WTC11 (cell line): ENCODE measurements at places on chromosomes 16 and 17.
A peak's percentile ranks its signal among the peaks of the same experiment; 100 is the strongest.

DNA sequence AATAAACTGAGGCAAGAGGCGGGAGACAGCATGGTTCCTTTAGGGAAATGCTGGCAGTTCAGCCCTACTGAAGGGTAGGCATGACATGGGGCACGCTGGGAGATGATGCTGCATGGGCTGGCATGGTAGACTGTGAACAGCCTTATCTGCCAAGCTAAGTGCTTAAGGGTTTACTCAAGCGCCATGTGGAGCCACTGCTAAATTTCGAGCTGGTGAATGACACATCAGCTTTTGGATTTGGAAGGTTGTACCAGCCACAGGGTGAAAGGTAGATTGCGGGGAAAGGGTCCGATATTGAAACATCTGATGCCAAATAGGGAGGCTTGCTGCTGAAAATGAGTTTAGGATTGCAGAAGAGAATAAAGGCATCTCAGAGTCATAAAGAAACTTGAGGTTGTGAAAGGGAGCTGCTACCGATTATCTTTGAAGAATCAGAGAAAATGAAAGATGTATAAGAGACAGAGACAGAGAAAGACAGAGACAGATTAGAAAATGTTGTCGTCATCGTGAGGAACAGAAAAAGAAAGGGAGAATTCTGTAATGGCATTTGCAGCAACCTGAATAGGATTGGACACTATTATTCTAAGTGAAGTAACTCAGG lies 16.3 kb downstream of the PIK3R5 start:
- peaks cover 1% of the 10 kb centered on the region for H3K4me1 ChIP-seq
- H3K27me3 ChIP-seq, result peaks cover 4% of the 10 kb centered on the region; the same call in 1 of the 2 replicates
- no peak for DNase-seq
- peaks cover 4% of the 10 kb centered on the region; the same call in 1 of the 2 replicates for H3K36me3 ChIP-seq
- no peak overlapping the region for H3K27ac ChIP-seq

DNA sequence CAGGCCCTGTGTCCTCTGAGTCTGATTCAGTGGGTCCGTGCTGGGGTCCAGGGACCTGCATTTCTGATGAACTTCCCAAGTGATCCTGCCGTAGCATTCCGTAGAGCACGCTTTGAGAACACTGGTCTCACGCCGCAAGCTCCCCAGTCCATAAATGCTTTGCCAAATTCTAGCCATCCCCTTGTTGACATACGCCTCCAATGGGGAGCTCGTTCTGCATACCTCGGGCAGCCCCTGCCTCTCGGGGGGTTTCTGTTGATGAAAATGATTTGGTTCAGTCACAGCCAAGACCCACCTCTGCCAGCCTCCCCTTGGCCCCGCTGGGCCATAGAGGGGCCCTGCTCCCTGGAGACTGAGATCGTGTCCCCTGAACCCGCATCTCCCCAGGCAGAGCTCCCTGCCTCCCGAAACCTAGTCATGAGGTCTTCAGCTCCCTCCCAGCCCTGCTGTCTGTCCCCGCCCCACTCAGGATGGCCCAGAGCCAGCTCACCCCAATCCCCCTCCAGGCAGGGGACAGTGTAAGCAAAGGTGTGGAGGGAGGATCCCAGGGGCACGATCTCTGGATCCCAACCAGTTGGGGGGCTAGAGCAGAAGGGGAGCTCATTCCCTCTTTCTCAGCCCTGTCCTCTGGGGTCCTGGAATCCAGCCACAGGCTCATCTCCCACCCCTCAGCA lies 16.2 kb upstream of the SPNS2 start:
- H3K27me3 ChIP-seq, result no peaks in the 10 kb centered on the region

GRCh38 chr17:1690544-1691221 lies 6.0 kb upstream of the PRPF8 start:
- H3K4me1 ChIP-seq, result no peaks in the 10 kb centered on the region
- peaks cover 6% of the 10 kb centered on the region for H3K27me3 ChIP-seq
- DNase-seq, result no peak

GRCh38 chr17:38890410-38890746 lies 20.5 kb downstream of the LASP1 start:
- no peaks in the 10 kb centered on the region for H3K27me3 ChIP-seq
- H3K36me3 ChIP-seq, result peaks cover 10% of the 10 kb centered on the region; the same call in 1 of the 2 replicates
- H3K4me1 ChIP-seq, result peaks cover 35% of the 10 kb centered on the region
- H3K4me3 ChIP-seq, result no peak overlapping the region
- DNase-seq, result no peak

DNA sequence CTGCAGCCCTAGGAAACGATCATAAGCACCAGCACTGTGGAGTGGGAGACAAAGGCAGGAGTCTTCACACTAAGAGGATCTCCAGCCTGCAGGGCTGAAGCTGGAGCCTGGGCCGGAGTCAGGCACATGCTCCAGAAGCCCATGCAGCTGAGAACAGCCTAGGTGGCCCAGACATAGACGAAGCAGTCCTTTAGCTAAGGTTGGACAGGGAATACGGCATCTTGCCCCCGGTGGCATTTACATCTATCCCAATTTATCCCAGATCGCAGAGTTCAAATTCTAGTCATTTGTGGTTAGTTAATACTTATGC lies 13.9 kb downstream of the TSPOAP1 start:
- peaks cover 5% of the 10 kb centered on the region for H3K4me1 ChIP-seq
- H3K27ac ChIP-seq, result no peak overlapping the region
- H3K27me3 ChIP-seq, result peaks cover 2% of the 10 kb centered on the region; the same call in 1 of the 2 replicates
- no peaks in the 10 kb centered on the region for H3K36me3 ChIP-seq
- H3K4me3 ChIP-seq, result no peak overlapping the region

DNA sequence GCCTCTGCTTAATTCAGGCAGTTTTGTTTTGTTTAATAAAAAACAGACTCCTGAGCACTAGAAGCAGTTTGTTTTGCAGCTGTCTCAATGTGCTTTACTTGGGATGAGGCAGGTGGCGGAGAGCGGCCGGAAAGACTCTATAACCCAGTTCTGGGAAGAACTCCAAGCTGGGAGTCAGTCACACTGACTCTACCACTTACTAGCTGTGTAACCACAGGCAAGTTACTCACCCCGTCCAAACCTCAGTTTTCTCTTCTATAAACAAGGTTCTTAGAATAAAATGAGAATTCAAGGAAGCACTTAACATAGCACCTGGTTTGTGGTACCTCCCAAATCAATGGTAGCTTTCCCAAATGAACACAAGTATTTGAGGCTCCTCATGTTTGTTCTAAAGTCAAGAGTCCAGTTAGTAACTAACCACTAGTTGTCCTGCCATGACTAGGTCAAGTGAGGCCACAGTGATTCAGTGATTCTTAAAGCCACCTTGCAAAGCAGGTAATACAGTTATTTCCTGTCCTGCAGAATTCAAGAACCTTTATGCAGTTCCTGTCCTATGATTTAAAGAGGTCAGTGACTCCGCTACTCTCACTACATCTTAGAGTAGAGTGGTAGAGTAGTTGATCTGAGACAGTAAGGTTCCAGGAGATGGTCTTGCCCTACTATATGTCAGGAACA lies 2.7 kb downstream of the TXNDC17 start:
- DNase-seq, result no peak
- peaks cover 48% of the 10 kb centered on the region for H3K36me3 ChIP-seq
- H3K27ac ChIP-seq, result no peak overlapping the region

DNA sequence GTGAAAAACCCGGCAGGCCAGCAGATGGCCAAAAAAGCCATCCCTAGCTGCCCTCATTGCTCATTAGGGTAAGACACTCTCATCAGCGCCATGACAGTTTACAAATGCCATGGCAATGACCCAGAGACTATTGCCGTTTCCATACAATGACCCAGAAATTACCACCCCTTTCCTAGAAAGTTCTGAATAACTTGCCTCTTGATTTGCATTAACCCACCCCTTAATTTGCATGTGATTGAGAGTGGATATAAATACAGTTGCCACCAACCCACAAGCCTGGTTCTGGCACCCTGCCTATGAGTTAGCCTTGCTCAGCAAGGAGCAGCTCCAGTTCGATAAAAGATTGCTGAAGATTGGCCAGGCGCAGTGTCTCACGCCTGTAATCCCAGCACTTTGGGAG lies 16.1 kb upstream of the C16orf54 start:
- no peak overlapping the region for H3K4me3 ChIP-seq
- H3K27ac ChIP-seq, result no peak overlapping the region
- DNase-seq, result no peak
- peaks cover 3% of the 10 kb centered on the region; the same call in 1 of the 2 replicates for H3K27me3 ChIP-seq

- H3K27me3 ChIP-seq, result no peaks in the 10 kb centered on the region; the same call in 1 of the 2 replicates
- no peak for DNase-seq
- no peaks in the 10 kb centered on the region for H3K36me3 ChIP-seq
- no peak overlapping the region for H3K27ac ChIP-seq
- no peak overlapping the region for H3K4me3 ChIP-seq
These were observed 50.8 kb upstream of the MYH10 start for GRCh38 chr17:8681170-8681949.

DNA sequence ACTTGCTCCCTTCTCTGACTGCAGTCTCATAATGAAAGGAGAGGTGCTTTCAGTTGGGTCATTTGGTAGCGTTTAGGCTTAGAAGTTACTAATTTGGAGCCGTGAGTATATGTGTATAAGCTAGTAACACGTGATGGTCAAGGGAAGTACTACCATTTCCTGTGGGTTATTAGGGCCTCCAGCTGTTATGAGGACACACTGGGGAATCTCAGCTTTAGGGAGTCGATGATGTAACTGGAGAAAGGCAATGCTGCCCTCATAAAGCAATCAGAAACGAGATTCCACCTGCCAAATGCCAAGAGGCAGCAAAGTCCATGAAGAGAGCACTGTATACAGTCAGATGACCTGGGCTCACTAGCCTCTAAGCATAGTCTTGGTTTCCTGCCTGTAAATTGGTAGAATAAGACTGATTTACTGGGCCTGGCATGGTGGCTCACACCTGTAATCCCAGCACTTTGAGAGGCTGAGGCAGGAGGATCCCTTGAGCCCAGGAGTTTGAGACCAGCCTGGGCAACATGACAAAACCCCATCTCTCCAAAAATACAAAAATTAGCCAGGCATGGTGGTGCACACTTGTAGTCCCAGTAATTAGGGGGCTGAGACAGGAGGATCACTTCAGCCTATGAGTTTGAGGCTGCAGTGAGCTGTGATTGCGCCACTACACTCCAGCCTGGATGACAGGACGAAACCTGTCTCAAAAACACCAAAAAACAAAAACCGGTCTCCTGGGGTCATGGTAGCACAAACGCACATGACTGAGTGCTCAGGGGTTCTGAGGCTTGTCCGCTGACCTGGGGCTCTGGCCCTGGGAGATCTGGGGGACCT lies 53.0 kb downstream of the SF3B3 start:
- peaks cover 28% of the 10 kb centered on the region for H3K36me3 ChIP-seq
- DNase-seq, result no peak
- peak overlapping the region; percentile 78 for H3K27ac ChIP-seq
- no peaks in the 10 kb centered on the region for H3K27me3 ChIP-seq
- H3K4me3 ChIP-seq, result no peak overlapping the region
- H3K4me1 ChIP-seq, result peaks cover 14% of the 10 kb centered on the region

DNA sequence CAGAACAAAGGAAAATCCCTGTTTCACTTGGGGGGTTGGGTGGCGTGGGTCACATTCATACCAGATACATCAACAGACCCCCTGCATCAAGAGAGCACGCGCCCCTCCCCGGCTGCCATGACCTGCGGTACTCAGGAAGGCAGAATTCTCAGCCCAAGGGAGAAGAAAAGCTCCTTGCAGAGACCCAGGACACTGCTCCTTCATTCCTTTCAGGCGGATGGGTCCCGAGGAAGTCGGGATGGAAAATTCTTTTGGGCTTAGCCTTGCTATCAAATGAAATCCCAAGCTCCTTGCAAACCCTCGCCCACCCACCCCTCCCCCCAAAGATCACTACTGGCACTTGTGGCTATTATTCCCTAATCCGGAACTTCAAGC lies 40.6 kb downstream of the HIC1 start:
- H3K27me3 ChIP-seq, result no peaks in the 10 kb centered on the region
- no peak overlapping the region for H3K4me3 ChIP-seq
- peaks cover 25% of the 10 kb centered on the region for H3K4me1 ChIP-seq
- H3K36me3 ChIP-seq, result no peaks in the 10 kb centered on the region
- DNase-seq, result no peak

GRCh38 chr16:57984443-57985203 lies 13.7 kb upstream of the CNGB1 start:
- peaks cover 9% of the 10 kb centered on the region for H3K4me1 ChIP-seq
- peaks cover 48% of the 10 kb centered on the region for H3K27me3 ChIP-seq
- H3K36me3 ChIP-seq, result no peaks in the 10 kb centered on the region
- peak overlapping the region; percentile 86 for H3K4me3 ChIP-seq

- DNase-seq, result no peak
- no peak overlapping the region for H3K27ac ChIP-seq
- H3K4me1 ChIP-seq, result peaks cover 22% of the 10 kb centered on the region
- no peaks in the 10 kb centered on the region for H3K27me3 ChIP-seq
These were observed 30.9 kb upstream of the DYNLRB2 start for GRCh38 chr16:80509872-80510271.

GRCh38 chr16:59864981-59865666 lies 1131.0 kb upstream of the GOT2 start:
- no peak for DNase-seq
- H3K27me3 ChIP-seq, result no peaks in the 10 kb centered on the region
- H3K27ac ChIP-seq, result no peak overlapping the region
- H3K4me1 ChIP-seq, result no peaks in the 10 kb centered on the region
- no peak overlapping the region for H3K4me3 ChIP-seq
- 0 out of 2 replicates have a peak, but pooled peaks cover 3% of the 10 kb centered on the region for H3K36me3 ChIP-seq

DNA sequence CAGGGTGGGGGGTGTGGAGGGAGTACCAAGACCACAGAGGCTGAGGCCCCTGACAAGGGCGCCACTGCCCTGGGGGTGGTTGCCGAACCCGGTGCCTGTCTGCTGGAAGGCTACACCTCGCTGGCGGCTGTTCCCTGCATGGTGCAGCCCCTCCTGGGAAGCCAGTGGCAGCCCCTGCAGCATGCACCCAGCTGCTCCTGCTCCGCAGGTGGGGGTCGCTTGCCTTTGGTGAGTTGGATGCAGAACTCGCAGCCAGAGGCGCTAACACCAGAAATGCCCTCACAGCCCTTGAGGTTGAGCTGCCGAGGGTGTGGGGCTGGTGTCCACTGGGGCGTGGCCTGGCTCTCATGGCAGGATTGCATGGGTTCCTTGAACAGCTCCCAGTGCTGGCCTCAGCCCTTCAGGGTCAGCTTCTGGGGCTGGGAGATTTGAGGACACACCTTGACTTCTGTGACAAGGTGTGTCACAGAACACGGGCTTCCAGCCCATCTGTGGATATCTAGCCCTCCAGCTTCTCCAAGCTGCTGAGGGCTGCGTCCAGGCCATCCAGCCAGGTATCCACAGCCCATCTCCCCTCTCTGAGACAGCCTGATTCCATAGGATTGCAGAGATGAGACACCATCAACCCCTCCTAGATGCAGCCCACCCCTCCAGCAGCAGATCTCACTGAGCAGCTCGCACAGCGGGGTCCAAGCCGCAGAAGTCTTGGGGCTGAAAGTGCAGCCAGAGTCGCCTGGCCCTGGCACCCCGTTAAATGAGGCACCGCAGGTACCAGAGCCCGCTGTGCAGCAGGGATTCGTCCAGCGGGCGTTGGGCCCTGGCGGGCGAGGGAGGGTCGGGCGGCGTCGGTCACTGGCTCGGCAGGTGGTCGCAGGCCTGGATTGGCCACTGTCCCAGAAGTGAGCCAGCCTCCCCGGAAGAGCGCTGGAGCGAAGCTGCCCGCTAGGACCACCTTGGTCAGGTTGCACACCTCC lies 586.3 kb downstream of the KCNJ18 start:
- H3K27me3 ChIP-seq, result peaks cover 7% of the 10 kb centered on the region
- H3K4me3 ChIP-seq, result no peak overlapping the region
- no peaks in the 10 kb centered on the region for H3K4me1 ChIP-seq
- no peak for DNase-seq

- H3K27ac ChIP-seq, result no peak overlapping the region
- H3K27me3 ChIP-seq, result no peaks in the 10 kb centered on the region
- peaks cover 20% of the 10 kb centered on the region for H3K36me3 ChIP-seq
- DNase-seq, result no peak
These were observed 1.9 kb downstream of the CDK5R1 start for GRCh38 chr17:32488604-32489180.

- H3K4me1 ChIP-seq, result peaks cover 7% of the 10 kb centered on the region
- H3K36me3 ChIP-seq, result peaks cover 10% of the 10 kb centered on the region
- H3K27me3 ChIP-seq, result no peaks in the 10 kb centered on the region
- no peak overlapping the region for H3K27ac ChIP-seq
- no peak overlapping the region for H3K4me3 ChIP-seq
These were observed 14.1 kb downstream of the FAM20A start for GRCh38 chr17:68587026-68587425.
